ENCODE measurements at places on chromosomes 11 and 22.

DNA sequence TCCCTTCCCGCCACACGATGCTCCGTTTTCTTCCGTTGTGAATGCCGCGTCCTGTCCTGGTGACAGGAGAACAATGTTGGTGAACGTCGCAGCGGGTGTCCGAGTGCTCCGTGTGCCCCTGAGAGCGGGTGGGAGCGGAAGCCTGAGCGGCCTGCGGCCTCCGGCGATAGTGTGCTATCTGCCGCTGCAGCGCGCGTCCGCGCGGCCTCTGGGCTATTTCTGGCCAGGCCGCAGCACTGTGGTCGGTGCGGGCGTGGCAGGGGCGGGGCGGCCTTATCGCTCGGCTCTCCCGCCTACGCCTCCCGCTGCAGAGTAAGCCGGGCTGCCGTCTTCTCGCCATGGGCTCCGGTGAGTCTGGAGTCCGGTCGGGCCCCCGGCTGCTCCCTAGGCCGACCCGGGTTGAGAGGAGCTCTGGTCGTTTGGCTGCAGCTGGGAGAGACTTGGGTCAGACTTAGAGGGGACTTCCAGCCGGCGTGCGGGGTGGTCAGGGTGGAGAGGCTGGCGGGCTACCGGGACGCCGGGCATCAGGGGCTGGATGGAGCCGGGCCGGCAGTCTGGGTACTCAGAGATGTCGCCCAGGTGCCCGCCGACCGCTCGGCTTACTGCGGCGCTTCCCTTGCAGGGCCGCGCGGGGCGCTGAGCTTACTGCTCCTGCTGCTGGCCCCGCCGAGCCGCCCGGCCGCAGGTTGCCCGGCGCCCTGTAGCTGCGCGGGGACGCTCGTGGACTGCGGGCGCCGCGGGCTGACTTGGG, at the start of gene GP1BB:
TSS of gene GP1BB (plus strand) at position 308 of the 751 bp plus-strand sequence. CDS start at position 339, 31 bp downstream.
- DNase-seq, result no peak

DNA sequence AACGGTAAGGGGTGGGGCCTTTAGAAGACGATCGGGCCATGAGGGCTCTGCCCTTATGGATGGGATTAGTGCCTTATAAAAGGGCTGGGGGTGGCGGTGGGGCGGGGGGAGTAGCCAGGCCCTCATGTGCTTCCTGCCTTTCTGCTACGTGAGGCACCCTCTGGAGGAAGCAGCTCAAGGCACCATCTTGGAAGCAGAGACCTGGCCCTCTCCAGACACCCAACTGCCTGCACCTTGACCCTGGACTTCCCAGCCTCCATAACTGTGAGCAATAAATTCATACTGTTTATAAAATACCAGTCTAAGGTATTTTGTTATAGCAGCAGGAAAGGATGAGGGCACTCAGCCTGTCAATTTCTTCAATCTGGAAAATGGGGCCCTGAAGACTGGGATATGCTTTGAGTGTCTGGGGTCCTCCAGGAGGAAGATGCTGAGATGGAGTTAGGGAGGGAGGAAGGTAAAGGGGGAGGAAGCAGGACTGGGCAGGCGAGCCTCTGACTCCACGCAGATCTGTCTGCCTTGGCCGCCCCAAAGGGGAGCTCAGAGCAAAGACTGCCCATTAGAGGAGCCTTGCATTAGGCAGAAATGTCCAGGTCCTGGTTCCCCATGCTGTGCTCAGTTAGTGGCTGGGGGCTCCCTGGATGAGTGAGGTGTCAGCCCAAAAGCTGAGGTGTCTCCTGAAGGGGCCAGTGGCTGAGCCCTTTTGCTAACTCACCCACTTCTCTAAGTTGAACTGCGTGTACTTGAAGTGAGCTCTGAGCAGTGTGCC, 5.3 kb downstream of the CABP2 start:
- no peak for DNase-seq

DNA sequence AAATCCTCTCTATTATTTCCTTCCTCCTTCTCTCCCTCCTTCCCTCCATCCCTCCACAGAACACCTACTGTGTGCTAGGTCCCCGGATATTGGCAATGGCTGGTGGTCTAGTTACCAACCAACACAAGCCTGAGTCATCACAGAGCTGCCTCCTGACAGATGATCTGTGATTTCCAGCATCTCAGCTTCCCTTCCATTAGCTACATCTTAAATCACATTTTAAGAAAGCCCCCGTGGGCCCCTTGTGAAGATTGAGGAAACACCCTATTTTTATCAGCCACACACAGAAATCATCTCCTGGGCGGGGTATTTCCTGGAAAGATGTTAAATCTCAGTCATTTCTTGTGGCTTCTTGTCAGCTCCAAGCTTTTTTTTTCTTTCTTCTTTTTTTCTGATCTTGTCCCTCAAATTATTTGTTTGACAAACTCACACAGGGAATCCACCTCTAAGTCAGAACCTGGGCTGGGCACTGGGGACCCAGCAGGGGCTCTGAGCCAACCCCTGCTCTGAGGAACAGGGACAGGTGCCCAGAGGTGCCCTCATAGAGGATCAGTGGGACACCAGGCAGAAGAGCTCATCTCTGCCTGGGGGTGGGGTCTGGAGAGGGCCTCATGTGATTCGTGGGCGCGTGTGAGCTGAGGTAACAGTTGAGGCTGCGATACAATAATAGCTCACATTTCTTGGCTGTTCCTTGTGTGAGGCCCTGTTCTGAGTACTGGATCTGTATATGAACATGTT, 42.4 kb downstream of the CACNA1I start:
- DNase-seq, result no peak

GRCh38 chr11:11858676-11859075, 16.9 kb downstream of the USP47 start:
- DNase-seq, result no peak

DNA sequence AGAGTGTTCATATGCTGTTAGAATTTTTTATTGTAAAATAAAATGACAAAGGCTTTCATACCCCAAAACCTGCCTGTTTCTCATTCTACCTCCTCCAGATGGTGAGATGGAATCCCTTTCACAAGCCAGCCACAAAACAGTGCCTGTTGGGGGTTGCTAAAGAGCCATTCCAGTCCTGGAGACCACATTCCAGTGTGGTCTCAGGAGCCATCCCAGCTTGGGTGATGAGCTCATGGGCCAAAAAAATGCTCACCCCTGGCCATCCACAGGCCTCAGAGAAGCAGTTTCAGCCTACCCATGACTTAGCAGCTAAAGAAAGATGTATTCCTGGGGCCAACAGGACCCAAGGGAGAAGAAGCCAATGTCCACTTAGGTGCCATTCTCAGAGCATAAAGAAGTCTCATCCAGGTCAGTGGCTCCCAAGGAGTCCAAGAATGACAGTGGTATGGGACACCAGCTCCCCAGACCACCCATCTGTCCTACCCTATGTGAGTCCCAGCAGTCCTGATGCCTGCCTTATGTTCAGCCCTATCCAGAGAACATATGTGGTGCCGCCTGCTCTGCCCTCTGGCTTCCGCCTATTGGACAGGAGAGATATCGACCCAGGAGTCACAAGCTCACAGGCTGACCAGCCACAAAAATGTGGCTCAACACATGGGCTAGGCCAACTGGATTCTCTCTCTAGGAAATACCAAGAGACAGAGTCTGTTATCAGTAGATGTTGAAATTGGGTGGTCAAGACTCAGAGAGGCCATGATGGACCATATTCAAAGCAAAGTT, 26.4 kb downstream of the C11orf91 start:
- DNase-seq, result no peak

DNA sequence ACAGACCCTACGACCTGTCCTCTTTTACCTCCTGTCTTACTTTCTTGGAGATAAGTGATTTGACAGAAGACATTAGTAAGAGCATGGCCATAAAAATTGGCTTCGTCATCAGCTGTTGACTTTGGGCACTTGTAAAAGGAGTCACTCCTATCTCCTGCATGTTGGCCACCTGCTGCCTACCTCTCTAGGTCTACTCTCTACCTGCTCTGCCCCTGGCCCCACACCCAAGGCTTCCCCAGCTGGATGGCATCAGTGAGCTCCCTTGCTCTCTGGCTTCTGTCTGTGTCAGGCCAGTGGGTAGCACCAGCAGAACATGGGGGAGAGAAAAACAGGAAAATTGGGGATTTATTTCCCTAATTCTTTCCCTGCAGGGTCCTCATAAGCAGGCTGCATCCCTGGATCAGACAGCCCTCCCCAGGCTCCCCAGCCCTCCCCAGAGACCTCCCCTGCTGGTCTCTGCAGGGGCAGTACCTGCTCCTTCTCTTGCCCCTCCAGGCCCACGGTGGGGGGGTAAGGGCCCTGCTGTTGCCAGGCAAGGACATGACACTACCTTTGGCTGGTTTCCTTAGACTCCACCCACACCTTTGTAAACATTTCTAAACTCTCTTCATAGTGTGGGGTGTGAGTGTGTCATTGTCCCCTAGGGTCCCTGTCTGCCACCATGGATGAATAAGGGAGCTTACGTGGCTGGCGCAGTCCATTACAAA, 157.0 kb upstream of the NECTIN1 start:
- no peak for DNase-seq

DNA sequence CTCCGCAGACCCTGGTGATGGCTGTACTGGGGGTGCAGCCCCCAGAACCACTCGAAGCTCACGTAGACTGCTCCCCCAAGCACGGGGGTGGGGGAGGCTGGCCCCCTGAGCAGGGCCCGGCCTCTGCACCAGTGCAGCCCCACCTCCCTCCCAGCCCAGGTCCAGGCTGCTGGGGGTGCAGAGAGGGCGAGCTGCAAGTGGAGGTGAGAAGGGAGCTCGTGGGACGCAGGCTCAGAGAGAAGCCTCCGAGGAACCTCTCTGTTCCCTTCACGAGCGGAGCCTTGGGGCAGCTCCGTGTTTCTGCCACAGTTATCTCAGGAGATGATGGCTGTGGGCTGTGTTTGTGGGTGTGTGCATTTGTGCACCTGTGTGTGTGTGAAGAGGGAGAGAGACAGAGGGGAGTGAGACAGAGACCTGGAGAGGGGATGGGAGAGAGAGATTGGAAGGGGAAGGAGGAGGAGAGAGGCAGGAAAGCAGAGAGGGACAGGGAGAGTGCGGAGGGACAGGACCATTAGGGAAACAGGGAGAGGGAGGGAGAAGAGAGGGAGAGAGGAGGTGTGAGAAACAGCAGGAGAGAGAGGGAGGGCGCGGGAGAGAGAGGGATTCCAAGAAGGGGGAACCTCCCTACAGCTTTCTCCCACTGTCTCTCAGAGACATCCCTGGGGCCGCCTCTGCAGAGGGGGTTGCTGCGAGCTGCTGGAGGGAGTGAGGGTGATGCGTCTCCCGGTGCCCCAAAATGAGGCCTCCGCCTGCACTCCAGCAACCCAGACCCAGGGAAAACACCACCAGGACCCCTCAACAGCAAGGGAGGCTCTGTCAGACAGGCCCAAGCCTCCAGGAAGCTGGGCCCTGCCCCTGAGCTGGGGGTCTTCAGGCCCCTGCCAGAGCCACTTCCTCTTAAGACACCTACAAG, 1488.6 kb downstream of the BRD1 start:
- no peak for DNase-seq

DNA sequence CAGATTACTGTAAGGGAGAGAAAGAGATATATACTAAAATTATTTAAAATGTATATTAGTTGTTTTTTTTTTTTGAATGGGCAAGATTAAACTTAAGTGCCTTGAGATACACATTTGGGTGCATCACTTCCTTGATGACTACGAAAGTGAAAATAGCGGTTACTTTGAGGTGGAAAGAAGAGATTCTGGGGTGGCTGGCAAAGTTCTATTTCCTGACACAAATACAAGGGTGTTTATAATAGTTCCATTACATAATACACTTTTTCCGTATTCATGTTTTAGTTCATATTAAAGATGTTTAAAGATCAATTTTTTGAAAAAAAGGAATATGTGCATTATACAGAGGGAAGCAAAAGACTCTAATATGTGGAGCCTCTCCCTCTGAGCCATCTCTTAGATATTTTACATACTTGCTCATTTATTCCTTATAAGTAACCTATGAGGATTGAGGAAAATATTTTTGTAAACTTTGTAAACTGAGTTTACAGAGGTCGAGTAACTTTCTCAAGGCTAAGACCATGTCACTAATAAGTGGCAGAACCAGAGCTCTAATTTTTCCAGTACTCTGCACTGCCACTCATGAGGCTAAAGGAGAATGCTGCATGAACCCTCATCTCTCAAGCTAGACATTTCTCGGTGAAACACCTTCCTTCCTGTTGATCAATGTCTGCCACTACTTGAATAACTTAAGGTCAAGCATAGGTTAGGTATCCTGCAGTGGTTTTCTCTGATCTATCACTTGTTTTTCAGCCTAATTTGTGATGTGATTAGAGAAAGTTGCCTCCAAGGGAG, 58.6 kb downstream of the DDIAS start:
- no peak for DNase-seq

DNA sequence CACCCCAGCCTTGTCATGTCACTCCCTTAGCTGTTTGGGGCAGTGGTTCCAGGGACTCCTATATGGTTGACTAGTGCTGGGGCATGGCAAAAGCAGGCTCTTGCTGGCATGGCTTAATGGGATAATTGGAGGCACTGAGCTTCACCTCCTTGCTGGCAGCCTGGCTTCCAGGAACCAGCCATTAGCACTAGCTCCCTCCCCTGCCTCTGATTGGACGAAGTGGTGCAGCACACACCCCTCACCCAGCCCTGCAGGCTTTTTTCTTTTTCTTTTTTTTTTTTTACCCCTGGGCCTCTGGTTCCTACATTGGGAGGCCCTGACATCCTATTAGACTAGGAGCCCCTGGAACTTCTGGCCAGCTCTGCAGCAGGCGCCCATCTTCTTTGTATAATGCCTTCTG, 18.6 kb downstream of the PHLDB1 start:
- peak; percentile 6 for DNase-seq

DNA sequence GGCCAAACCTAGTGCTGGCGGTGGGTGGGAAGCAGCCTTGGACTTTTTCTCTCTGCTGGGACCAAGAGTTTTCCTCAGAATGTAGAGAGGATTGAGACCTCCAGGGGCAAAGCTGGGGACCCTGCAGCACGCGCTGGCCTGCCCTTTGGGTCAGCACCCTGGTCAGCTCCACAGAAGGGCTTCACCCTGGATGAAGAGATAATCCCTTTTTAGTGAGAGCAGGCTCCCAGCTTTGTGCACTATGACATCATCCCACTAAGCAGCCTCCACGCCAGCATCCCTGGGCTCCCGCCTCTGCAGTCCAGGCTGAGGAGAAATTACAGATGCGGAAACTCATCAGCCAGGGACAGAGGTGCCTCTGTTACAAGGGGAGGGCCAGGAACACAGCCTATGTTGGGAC, 23.5 kb downstream of the DRICH1 start:
- no peak for DNase-seq

GRCh38 chr22:28647216-28647615, 32.4 kb downstream of the TTC28 start:
- DNase-seq, result no peak
